GM06990 (cell line): ENCODE measurements at places on chromosomes 3 and 15.
A peak's percentile ranks its signal among the peaks of the same experiment; 100 is the strongest.

GRCh38 chr3:38003817-38004414 is 13.3 kb downstream of the VILL start:
- no peak for DNase-seq

DNA sequence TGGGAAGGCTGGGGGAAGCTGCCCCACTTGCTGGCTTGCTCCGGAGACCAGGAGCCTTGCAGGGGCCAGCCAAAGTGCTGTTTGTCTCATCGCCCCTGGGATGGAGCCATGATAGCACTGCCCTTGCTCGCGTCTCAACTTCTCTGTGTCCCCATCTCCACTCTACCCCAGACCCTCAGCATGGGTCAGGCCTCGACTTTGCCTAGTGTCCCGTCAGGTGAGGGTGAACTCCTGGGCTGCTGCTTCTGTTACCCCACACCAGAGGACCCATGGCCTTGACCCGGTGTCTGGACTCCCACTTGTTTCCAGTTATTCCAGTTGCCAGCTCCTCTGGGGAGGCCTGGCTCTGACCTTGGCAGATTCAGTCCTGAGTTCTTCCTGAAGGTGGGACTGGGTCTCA is 36.5 kb upstream of the DUSP7 start:
- no peak for DNase-seq

GRCh38 chr3:99498550-99499234 is 139.7 kb upstream of the COL8A1 start:
- DNase-seq, result no peak

DNA sequence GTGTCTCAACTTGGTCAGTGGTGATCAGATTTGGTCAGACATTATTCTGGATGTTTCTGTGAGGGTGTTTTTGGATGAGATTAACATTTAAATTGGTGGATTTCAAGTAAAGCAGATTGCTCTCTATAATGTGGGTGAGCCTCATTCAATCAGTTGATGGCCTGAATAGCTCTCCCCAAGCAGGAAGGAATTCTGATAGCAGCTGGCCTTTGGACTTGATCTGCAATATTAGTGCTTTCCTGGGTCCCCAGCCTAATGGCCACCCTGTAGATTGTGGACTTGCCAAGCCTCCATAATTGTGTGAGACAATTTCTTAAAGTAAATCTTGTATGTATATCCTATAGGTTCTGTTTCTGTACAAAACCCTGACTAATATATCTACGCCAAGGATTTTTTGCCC is 153.9 kb upstream of the TBL1XR1 start:
- no peak for DNase-seq

DNA sequence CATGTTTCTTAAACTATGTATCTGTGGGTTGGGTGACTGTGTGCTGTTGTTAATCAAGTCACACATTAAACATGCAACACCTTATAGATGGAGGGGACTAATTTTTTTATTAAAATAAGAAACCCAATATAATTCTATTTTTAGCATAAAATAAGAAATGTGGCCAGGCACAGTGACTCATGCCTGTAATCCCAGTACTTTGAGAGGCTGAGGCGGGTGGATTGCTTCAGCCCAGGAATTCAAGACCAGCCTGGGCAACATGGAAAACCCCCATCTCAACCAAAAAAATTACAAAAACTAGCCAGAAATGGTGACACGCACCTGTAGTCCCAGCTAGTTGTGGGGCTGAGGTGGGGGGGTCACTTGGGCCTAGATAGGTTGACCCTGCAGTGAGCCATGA is 1021.0 kb downstream of the EPHA3 start:
- DNase-seq, result no peak

GRCh38 chr3:172198428-172198827 is 159.1 kb downstream of the FNDC3B start:
- DNase-seq, result no peak

DNA sequence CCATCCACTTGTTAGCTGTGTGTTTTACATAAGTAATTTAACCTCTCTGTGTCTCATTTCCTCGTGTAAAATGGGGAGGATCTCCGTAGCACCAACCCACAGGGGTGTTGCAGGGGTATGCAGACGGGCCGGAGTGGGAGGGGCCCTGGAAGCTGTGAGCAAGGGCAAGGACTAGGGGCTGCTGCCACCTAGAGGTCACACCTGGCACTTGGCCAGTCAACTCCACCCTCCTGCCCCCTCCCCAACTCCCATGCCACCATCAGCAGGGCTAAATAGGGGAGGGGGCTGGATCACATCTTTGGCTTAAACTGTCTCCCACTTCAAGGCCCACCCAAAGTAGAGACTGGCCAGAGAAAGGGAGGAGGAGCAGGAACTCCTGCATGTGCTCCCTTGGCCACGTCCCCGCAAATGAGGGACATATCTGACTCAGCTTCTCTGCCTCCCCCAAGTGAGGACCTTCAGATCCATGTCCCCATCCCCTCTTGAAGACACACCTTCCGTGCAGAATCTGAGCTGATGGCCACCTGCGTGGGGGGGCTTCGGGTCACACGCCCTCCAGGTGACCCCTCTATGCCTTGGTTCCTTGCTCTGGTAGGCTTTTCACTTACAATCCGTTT is 2.6 kb downstream of the CCDC9B start:
- DNase-seq, result peak; percentile 48

GRCh38 chr3:196097373-196098154 is 15.7 kb upstream of the TFRC start:
- DNase-seq, result no peak

GRCh38 chr3:77038930-77039605 is 831 bp upstream of the ROBO2 start:
- no peak for DNase-seq

DNA sequence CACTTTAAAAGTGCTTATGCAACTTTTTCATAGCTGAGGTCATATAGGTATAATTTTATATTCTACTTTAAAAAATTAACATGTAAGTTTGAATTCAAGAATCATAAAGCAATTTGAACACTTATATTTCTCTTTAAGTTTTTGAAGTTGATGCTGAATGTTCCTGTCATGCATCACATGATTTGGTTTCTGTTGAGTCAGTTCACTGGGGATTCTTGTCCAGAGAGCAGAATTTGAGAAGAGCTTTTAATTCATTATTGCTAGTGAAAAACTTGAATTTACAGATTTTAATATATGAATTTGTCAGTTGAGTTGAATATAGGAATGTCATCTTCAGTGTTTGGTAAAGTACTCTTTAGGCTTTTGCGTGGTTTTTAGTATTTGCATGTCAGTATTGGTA is 7.9 kb downstream of the SLC25A26 start:
- DNase-seq, result no peak

GRCh38 chr15:66702787-66703539 is 927 bp downstream of the SMAD6 start:
- DNase-seq, result peak; percentile 24

- DNase-seq, result no peak
Measured at GRCh38 chr3:25088284-25088683, 339.8 kb upstream of the RARB start.

- DNase-seq, result no peak
Measured at GRCh38 chr15:63602595-63602994, 5.4 kb downstream of the FBXL22 start.

DNA sequence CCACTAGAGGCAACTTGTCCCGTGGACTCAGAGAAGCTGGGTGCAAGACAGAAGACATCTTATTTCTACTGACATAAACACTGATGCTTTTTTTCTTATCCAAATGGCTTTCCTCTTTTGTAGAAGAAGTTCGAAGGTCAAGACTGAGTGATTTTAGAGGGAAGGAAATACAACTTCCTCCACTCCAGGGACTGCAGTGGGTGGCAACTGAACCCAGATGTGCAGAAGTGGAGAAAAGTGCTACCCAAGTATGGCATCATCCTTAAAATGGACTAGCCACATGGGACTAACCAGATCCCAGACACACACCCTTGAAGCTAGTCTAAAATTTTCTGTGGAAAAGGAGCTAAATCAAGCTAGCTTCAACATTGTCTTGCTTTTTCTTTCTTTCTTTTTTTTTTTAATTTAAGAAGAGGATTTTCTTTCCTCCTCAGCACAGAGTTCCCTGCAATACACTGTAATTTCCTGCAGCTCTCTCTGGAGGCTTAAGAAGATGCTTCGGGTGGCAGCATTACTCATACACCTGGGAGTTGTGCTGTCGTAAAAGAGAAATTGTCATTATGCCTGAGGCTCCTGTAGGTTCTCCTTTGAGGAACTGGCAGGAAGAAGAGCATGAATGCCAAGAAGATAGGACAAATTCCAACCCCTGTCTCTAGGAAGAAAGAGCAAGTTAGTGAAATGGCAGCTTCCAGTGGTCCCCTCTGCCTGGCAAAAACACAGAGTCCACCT is 3.8 kb upstream of the FRMD4B start:
- DNase-seq, result no peak

- no peak for DNase-seq
Measured at GRCh38 chr15:39127925-39128617, 452.8 kb upstream of the THBS1 start.

DNA sequence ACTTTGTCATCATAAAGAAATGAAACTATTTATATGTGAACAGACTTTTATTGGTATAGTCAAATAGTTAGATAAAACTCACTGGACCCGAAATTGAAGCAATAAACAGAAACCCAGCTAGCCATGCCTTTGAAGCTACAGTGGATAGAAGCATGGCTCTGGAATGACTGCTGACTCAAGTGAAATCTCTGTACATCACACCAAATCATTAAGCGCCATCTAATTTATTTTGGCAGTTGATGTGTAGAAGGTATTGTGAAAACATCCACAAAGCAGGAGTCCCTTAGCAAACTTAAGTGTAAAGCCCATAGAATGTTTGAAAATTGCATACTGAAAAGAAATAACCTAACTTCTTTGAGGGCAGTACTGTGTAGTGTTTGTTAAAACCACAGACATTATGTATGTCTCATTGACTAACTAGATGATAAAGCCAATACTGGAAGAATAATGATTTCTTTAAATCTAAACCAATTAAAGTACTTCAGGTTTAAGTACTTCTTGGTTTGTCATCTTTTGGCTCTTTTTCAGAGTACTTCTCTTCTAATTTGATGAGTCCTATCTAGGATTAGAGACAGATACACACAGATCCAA is 42.8 kb upstream of the FBXL22 start:
- no peak for DNase-seq

- no peak for DNase-seq
Measured at GRCh38 chr3:190492966-190493365, 20.9 kb upstream of the IL1RAP start.

- no peak for DNase-seq
Measured at GRCh38 chr3:37029111-37029510, 35.8 kb downstream of the MLH1 start.
